ENCODE measurements at places on chromosomes 11 and 22.
A peak's percentile ranks its signal among the peaks of the same experiment; 100 is the strongest.

DNA sequence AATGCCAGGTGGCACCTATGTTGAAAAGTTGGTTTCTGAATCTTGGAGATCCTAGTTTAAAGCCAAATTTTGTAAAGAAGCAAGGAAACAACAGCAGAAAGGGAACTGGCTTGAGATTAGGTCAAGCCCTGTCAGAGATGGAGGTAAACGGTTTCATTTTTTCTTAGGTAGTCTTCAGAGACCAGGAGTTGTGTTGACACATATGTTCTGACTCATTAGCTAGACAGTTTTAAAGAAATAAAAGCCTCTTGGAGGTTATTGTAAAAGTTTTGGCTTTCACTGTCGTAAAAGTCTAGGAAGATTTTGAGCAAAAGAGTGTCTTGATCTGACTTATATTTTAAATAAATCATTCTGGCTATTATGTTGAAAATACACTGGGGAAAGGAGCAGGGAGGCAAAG is 151.5 kb upstream of the CTSC start:
- DNase-seq: no peak

DNA sequence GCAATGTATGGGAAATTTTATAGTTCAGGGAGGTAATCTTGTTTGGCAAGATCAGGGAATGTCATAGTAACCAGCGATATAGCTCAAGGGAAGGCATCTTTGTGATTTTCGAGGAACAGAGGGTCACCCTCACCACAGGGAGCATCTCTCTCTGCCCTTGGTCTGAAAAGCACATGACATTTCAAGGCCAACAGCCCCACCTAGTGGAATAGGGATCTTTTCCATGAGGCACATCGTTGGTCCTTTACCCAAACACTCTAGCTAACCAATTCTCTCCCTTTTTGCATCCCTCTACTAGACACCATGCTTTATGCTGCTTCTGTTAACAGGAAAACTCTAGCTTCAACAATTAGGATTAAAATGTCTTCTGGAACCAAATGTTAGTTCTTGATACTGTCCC is 179.0 kb downstream of the GRM5 start:
- DNase-seq: no peak

DNA sequence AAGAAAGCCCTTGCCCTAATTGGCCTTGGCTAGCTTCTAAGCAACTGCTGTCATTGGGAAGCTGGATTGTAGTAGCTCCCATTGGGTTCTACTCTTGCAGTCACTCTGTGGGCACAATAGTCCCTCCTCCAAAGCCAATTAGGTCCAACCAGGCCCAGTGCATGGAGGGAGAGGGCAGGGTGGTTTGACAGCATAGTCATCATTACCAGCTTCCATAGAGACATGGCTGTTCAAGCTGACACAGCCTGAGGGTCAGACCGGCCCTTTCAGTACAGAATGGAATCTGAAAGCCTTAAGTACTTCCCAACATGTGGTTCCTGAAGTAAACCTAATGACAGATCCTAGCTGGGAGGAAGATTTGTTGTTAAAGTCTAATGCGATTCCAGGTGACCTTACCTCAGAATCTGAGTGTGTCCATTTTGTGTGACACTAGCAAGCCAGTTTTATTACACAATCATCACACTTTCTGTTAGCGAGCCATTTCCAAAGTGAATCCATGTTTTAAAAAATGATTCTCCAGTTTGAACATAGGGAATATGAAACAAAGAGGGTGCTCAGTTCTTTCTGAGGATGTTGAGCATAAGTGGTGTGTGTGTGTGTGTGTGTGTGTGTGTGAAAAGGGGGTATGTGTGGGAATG is 6.9 kb downstream of the PLET1 start:
- no peak for DNase-seq

DNA sequence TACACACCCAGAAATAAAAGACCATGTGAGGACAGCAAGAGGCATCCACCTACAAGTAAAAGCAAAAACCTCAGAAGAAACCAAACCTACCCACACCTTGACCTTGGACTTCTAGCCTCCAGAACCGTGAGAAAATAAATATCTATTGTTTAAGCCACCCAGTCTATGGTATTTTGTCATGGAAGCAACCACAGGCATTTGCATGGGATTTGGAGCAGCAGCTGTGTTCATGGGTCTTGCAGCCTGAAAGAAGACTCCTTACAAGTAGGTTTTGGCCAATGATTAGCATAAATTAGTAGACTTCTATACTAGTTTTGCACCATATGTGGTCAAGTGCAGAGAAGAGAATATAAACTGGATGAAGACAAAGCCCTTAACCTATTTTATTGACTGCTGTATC is 27.9 kb downstream of the FSHB start:
- no peak for DNase-seq

DNA sequence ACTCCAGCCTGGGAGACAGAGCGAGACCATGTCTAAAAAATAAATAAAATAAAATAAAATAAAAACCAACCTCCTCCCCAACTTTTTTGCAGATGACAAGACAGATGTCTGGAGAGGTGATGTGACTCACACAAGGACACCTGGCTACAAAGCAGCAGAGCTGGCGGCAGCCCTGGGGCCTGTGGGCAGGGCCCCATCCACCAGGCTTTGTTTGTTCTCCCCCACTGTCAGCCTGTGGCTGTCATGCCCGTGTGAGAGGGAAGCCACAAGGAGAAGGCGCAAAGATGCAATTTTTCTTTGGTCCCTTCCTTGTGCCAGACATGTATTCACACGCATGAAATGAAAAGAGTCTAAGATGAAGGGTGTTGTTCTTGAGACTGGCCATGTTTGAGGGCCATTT is 16.6 kb downstream of the CD59 start:
- no peak for DNase-seq

- DNase-seq: no peak
These were observed 484.0 kb downstream of the NTM start for GRCh38 chr11:131854391-131854790.

GRCh38 chr11:59857439-59858434 is 8.6 kb downstream of the TCN1 start:
- DNase-seq: no peak

DNA sequence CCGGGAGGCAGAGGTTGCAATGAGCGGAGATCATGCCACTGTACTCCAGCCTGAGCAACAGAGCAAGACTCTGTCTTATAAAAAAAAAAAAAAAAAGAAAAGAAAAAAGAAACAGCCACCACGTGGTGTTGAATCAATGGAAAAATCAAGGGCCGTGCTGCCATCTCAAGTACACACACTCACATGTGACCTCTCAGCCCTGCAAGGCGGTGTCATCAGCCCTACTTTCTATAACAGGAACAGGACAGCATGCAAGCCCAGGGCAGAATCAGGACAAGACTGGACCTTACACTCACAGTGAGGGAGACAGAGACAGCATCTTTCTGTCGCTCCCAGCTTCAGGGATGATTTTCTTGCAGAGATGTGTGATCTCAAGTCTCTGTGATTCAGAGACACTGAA is 179.6 kb downstream of the MPPED1 start:
- no peak for DNase-seq

- peak; percentile 67 for DNase-seq
These were observed 50.8 kb downstream of the FBLN1 start for GRCh38 chr22:45553351-45554039.

GRCh38 chr11:114058026-114058706 is 1.3 kb upstream of the ZBTB16 start:
- DNase-seq: no peak

GRCh38 chr11:15923183-15923582 is 433.2 kb downstream of the SOX6 start:
- no peak for DNase-seq

DNA sequence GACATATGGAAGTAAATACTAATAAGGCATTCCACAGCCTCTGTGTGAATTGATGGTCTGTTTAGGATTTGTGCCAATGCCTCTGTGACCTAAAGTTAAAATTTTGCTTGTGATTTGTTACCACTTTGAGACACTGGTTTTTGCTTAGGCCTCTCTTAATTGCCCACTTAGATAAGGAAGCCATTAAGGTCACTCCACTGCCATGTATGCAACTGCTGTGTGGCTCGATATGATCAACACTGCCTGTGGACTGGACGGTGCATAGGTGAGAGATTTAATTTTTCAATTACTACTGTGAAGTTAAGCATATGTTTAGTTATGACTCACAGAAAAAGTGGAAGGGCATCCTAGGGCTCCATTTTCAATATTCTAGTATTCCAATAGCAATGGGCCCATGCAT is 36.9 kb downstream of the CSRP3 start:
- no peak for DNase-seq

GRCh38 chr22:49100773-49101172 is 726.9 kb downstream of the BRD1 start:
- no peak for DNase-seq

GRCh38 chr11:131658952-131659351 is 288.5 kb downstream of the NTM start:
- no peak for DNase-seq

DNA sequence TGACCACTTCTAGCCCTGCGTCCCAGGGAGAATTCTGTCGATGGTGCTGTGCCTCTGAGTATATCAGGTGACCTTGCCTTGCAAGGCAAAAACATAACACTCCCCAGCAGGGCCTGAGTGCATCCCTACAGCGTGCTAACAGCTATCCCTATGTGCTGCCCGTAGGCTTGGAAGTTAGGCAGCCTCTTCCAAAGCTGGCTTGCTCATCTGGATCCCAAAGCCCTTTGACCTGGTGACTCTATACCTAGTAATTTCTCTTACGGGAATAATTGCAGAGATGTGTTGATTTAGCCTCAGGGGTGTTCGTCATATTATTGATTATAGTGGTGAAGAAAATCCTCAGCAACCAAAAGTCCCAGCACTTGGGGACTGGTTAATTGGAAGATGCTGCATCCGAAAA is 32.6 kb upstream of the CRYBB3 start:
- no peak for DNase-seq

- no peak for DNase-seq
These were observed 69.8 kb upstream of the SLC25A18 start for GRCh38 chr22:17493419-17493981.

DNA sequence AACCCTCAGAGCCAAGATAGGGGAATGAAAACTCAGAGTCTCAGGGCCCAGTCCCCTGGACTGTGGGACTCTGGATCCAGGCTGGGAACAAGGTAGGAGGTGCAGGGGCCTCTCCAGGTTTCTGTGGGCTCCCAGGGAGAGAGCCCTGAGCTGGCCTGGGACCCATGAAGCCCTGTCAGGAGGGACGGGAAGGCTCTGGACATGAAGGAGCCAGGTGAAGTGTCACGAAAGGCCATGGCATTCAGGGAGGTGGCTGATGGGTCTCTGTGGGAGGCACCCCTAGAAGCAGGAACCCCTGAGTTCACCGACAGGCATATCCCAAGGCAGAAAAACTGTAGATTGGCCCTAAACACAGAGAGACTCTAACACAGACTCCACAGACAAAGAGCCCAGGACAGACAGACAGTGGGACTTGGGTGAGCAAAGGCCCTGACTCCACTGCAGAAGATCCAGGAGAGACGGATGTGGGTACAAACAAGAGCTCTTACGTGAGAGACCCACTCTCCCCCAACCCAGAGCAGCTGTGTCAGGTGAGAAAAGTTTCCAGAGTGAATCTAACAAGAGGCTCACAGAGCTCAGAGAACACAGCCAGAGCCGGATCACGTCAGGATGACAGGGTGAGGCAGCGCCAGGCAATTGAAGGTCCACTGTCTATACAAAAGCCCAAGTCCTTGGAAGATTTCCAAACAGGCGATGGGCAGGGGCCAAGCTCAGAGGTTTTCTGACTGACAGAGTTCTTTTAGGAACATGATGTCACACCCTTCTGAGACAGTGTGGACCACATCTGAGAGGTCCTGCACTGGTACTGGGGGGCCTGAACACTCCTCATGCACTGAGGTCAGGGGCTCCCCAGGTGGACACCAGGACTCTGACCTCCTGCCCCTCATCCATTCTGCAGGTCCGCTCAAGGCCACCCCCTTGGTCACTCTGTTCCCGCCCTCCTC is 27.4 kb downstream of the IGLL5 start:
- DNase-seq: no peak

DNA sequence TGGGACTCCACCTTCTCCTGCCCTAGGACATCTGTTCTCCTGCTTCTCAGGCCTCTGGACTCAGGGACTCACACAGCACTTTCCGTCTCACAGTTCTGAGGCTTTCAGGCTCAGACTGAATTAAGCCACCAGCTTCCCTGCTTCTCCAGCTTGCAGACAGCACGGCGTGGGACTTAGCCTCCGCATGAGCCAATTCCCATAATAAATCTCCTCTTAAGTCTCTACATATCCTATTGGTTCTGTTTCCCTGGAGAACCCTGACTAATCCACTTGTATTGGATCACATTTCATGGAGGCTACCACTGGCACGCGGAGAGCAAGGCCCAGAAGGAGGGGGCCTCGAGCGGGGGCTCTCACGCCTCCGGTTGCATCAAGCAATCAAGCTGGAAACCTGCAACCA is 1313.6 kb downstream of the TBC1D22A start:
- DNase-seq: no peak

DNA sequence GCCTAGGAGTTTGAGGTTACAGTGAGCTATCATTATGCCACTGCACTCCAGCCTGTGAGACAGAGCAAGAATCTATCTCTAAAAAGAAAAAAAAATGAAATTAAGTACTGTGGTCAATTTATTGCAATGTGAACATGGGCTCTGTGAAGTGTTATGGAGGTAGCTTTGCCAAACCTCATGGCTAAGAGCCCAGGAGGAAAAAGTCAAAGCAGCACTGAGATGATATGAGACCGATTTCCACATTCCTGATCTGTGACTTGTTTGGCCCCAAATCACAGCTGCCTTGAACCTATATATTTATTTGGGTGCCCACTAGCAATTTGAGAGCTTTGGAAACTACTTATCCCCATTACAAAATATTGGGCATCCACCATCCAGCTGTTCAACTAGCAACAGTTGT is 29.8 kb upstream of the TMEM135 start:
- DNase-seq: no peak

- peak; percentile 48 for DNase-seq
These were observed 650 bp upstream of the MAPK11 start for GRCh38 chr22:50270666-50271394.

GRCh38 chr11:2526808-2527381 is 82.1 kb downstream of the KCNQ1 start:
- no peak for DNase-seq

DNA sequence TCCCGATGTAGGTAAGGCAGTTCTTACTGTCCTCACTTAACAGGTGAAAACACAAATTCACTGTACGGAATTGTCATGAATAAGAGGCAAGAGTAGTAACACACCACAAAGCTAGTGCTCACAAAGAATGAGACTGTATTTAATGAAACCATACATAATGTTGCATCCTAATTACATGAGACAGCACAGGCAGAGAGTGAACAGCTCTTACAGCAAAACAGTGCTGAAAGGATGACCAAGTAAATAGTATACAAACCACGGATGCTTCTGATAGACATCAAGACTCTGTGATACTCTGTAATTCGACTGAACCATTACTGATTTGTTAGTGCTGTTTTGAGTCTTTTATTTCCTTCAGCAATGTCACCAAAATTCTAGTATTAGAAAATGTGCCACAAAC is 282.3 kb downstream of the TTC28 start:
- DNase-seq: no peak

GRCh38 chr11:110376711-110377324 is 52.9 kb upstream of the FDX1 start:
- DNase-seq: peak; percentile 76

DNA sequence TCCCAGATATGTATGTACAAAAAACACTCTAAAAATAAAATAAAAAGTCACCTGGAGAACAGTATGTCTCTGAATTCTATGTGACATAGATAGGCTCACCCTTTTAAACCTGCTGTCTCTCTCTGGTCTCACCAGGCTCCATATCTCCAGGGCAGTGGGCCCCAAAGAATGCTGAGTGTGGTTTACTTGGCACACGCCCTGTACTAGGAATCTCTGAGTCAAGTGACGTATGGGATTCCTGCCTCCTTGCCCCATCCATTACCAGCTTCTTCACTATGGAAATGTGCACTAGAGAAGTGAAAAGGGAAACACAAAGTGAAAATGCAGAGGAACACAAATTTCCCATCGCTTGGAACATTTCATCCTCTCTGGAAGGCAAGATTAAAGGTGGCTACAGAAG is 722.2 kb upstream of the TENM4 start:
- no peak for DNase-seq
